Kidney tubule cell (primary cell): ENCODE measurements at places on chromosomes 4 and X.

DNA sequence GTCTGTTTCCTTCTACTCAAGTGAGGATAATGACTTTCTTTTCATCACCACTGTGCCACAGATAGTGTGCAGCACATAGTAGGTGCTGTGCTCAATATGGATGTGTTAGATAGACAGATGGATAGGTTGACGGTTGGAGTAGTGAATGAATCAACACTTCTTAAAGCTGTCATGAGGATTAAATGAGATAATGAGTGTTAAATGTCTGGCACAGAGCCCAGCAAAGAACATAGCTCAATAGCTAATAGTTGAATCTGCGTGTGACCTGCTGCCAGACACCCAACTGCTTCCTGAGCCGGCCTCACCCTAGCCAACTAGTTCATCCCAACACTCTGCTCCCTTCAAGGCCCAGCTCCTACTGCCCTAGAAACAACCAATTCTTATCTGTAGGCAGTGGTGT, 67.7 kb upstream of the PJA1 start:
- peak; percentile 29 for DNase-seq

- no peak for DNase-seq
These were observed 8.9 kb downstream of the ZNF330 start for GRCh38 chr4:141229408-141230101.

DNA sequence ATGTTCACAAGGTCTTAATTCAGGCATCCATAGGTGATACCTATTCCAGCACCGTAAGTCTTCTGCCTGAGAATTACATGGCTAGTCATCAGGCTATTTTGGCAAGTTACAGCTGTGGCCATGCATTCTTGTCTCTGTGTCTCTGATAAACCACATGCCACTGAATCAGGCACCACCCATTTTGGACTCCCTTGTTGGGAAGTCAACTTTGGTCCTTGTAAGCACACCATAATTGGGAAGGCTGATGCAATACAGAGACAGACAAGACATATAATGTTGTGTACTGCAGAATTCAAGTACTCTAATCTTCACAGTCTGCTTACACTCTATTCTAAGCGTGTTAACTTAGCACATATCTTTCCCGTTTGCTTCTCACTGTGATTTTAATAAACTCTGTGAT, 483.7 kb upstream of the FTHL17 start:
- no peak for DNase-seq

DNA sequence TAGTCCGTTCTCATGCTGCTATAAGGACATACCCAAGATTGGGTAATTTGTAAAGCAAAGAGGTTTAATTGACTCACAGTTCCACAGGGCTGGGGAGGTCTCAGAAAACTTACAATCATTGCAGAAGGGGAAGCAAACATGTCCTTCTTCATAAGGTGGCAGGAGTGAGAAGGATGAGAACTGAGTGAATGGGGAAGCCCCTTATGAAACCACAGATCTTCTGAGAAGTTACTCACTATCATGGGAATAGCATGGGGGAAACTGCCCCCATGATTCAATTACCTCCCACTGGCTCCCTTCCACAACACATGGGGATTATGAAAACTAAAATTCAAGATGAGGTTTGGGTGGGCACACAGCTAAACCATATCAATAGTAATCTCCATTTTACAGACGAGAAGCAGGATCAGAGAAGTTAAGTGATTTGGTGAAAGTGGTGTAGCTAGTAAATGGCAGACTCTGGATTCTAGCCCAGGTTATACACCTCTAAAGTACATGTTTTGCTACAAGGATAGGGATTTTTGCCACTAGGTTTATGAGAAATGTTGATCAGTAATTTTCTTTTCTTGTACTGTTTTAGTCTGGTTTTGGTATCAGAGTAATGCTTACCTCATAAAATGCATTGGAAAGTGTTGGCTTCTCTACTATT, 47.3 kb upstream of the C1GALT1C1 start:
- DNase-seq: peak; percentile 2

- DNase-seq: peak; percentile 76
These were observed 98.7 kb downstream of the TMEM131L start for GRCh38 chr4:153564630-153565525.

DNA sequence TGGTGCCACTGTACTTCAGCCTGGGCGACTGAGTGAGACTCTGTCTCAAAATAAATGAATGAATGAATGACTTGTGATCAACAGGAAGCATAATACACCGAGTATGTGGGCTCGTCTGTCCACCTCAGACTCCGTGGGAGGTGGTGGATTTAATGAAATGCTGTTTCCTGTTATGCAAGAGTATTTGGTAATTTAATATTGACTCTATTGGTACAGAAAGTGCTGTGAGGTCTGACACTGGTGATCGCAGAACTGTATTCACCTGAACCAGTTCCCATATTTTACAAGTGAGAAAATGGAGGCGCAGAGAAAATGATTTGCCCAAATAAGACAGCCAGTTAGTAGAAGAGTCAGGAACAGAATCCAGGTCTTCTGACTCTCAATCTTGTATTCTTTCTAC, 423.3 kb downstream of the RAPGEF2 start:
- no peak for DNase-seq

DNA sequence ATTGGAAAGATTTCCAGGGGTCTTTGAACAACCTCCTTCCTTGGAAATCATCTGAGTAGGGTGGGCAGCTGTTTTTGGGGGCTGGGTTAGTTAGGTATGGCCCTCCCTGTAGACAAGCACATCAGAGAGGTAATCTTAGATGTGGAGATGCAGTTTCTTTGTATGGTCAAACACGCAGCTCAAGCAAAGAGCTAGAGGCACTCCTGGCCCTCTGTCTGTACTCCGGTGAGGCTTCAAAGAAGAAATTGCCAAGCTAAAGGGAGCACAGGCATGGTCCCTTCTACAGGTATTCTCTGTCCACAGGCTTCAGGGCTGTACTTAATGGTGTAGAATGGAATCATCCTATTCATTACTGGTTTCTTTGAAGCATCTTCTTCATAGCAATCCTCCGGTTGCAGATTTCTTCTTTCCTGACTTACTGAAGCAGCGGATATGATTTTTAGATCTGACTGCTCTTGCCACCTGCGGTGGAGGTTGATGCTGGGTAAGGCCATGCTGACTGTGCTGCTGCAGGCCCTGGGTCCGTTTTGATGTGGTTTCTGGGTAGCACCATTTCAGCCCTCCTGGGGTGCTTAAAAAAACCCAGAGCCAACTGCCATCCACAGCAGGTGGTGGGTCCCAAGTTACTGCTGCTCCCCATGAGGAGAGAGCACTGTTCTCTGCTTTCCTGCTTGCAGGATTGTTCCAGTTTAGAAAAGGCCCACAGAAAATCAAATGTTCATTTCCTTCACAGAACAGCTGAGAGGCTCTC, 318.9 kb upstream of the GATB start:
- DNase-seq: no peak

GRCh38 chr4:929096-929765, 2.9 kb downstream of the GAK start:
- no peak for DNase-seq

DNA sequence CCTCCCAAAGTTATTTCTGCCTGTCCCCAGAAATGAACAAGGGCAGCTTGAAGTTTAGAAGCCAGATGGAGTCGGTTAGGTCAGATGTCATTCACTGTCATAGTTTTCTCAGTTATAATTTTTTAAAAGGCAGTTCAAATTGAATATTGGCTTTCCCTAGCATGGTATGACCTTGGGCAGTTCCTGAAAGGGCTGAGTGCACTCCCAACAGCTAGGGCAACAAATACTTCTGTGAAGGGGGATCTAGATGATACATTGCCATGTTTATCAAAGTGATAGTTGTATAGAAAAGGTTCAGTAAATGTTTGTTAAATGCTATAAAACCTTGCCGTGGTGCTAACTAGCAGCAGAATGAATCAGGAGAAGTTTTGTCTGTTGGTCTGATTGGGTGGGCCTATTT, 938.1 kb upstream of the GRIA3 start:
- no peak for DNase-seq

DNA sequence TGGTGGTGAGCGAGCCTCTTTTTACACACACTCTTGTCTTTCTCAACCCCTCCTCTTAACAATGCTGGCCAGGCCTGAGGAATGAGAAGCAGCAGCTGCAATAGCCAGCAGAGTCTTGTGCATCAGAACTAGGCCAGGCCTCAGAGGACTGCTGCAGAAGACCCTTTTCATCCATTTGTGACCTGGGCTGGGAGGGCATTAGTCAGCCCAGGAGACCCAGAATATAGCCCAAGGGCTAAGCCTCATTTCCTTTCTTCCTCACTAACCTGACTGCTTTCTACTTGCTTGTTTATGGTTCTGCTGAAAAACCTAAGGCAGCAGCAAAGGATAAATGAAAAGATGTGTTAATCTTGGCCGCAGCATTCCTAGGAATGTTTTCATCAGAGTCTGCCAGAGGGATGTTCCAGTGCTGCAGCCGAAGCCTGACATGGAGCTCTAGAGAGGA, 254.7 kb upstream of the AR start:
- DNase-seq: no peak

- no peak for DNase-seq
These were observed 26.5 kb downstream of the HS3ST1 start for GRCh38 chr4:11402192-11402591.

DNA sequence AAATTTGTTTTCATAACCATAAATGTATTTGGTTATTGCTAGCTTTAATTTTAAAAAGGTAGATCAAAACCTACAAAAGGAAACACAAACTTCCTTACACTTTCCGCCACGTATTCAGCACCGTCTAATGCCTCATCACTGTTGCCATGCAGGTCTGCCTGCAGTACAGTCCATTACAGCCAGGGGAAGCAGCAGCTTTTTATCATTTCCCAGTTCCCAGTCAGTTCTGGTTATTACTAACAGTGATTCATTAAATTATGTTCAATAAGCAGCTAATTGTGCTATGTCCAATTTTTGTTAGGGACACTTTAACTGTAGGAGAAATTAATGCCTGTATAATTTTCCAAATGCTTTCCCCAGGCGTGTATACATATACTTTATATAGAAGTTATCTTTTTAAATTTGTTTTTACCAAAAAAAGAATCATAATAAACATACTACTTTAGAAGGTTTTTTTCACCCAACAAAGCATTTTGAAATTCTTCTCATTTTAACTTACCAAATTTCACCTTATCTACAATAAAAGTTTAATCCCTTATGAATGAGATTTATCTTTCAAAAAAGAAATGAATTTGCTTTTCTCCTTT, 93.3 kb downstream of the ANXA3 start:
- peak; percentile 85 for DNase-seq

DNA sequence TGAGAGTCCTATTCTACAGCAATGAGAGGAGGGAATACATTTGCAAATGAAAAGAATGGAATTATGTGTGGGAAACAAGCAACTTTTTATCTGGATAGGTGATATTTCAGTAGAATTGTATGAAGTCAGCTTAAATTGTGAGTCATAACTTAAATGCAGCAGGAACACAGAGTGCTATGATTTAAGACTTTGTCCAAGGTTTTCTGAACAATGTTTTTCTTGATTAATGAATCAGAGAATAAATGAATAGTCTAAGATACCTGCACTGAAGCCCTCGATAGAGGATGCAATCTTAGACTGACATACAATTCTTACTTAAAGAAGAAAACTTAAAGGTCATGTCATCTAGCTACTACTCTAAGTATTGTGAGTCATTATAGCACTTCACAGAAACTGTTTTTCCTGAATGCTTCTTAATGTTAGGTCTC, 8.0 kb downstream of the ARHGEF38 start:
- peak; percentile 45 for DNase-seq

DNA sequence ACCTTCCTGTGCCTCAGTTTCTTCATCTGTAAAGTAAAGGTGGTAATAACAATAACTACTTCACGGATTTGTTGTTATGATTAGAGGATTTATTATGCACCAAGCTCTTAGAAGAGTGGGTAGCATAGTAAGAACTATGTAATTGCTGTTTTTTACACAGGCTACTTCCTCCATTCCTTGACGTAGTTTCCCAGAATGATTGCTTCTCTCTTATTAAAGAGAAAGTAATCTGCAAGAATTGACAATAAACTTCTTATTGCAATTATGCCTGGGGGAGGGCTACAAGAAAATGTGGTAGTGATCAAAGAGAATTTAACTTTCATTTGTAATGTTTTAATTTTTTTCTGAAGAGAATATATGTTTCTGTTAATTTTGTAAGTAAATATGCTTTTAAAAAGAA, 238.7 kb downstream of the GASK1B start:
- DNase-seq: no peak

DNA sequence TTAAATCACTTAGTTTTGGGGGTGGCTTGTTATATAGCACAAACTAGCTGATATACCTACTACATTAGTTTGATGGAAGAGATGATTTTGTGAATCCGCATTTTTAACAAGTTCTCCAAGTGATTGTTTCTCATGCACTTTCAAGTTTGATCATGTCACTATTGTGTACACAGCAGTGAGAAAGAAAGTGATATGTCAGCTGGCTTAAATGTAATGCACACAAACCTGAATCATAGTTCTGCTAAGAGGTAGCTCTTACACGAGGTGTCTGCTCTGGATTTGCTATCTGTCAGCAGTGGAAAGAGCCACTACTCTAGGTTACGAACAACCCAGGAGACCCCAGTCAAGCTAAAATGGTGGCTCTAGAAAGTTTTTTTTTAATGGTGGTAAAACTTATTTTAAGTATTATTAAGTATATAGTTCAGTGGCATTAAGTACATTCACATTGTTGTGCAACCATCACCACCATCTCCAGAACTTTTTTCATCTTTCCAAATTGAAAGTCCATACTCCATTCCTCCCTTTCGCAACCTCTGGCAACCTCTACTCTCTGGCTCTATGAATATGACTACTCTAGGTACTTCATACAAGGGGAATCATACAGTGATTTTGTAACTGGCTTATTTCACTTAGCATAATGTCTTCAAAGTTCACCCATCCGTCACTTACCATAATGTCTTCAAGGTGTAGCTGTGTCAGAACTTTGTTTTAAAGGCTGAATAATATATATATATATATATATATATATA, 147.3 kb downstream of the HS6ST2 start:
- DNase-seq: no peak

DNA sequence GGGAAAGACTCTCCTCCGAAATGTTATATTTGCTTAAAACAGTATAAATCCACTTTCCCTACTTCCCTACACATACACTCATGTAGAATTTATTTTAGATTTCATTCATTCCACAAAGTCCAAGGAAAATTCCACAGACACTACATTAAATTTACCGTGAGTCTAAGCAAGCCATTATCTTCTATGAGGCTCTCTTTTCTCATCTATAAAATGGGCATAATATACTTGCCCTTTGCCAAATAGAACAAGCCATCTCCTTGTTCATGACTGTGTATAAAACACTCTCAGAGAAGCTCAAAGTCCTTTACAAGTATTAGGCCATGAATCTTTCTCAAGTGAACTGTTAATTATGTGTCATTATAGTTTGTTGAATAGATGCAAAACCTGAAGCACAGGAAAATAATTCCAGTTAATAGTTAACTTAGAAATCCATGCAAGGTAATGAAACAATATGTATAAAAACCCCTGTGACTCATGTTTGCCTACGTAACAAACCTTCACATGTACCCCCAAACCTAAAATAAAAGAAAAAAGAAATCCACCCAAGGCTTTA, 10.7 kb downstream of the TEC start:
- DNase-seq: peak; percentile 59
